ENCODE measurements at places on chromosomes 5 and 9. TPM values are rescaled to one million over a fixed set of nuclear protein-coding genes. Genes with fewer than 3 reads are reported as not detected.

DNA sequence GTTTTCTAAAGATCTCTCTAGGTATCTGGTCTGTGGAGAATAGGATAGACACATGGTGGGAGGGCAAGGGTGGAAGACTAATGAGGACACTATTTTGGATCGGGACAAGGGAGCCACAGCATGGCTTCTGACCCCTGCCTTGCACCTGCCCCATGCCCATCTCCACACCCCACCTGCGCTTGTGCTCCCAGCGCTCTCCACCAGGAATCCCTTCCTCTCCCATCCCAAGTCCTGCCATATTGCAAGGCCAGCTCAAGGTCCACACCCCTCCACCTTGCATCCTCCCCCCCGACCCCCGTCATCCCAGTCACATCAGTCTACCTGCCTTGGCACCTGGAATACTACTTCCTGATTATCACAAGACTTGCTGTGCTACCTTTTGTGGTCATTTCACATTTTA lies 44.2 kb upstream of the RETREG1 start:
- no peak overlapping the region for H3K4me3 ChIP-seq
- H3K4me1 ChIP-seq = no peaks in the 10 kb centered on the region
- no peaks in the 10 kb centered on the region for H3K27me3 ChIP-seq
- no peak for DNase-seq
- no peak overlapping the region for H3K27ac ChIP-seq

GRCh38 chr5:150213530-150213929 lies 23.7 kb downstream of the SLC6A7 start:
- H3K4me1 ChIP-seq = peaks cover 9% of the 10 kb centered on the region
- peak overlapping the region; percentile 35 for H3K27ac ChIP-seq
- no peak overlapping the region for H3K4me3 ChIP-seq
- DNase-seq = no peak

- H3K27me3 ChIP-seq = no peaks in the 10 kb centered on the region
- peaks cover 4% of the 10 kb centered on the region for H3K4me1 ChIP-seq
These were observed 76.4 kb downstream of the MED27 start for GRCh38 chr9:132003319-132003704.

GRCh38 chr9:27628311-27628710 lies 55.0 kb upstream of the C9orf72 start:
- no peak for DNase-seq
- H3K4me3 ChIP-seq = no peak overlapping the region
- no peaks in the 10 kb centered on the region for H3K27me3 ChIP-seq
- H3K36me3 ChIP-seq = no peaks in the 10 kb centered on the region
- H3K27ac ChIP-seq = no peak overlapping the region

- no peaks in the 10 kb centered on the region for H3K36me3 ChIP-seq
- no peak overlapping the region for H3K4me3 ChIP-seq
- DNase-seq = no peak
- no peak overlapping the region for H3K27ac ChIP-seq
These were observed 20.7 kb downstream of the COL23A1 start for GRCh38 chr5:178569485-178569884.

DNA sequence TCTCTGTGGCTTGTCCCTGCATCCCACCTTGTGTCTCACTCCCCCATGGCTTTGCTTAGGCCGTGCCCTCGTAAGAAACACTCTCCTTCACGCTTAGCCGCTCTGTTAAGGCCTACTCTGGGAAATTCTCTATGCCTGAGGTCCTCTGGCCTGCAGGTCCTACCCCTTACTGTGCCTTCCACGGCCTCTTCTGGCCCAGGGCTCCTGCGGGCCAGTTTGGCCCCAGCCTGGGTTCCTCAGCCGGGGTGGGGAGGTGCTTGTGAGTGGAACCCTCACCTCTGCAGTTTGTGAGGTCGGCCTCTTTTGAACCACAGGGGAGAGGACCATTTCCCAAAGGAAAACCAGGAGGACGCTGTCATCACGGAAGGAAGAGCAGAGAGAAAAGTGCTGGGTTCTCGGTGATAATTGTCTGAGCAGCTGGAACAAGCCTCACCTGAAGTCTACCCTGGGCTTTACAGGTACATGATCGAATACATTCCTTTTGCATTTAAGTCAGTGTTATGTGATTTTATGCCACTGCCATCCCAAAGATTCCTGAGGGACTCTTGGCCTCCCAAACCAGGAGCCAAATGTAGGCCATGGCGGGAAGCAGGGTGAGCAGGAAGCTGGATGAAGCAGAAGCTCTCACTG lies 28.8 kb upstream of the GFPT2 start:
- H3K27ac ChIP-seq = no peak overlapping the region
- no peaks in the 10 kb centered on the region for H3K36me3 ChIP-seq

- no peaks in the 10 kb centered on the region for H3K36me3 ChIP-seq
- H3K27me3 ChIP-seq = no peaks in the 10 kb centered on the region
- H3K4me3 ChIP-seq = peak overlapping the region; percentile 40
- H3K4me1 ChIP-seq = peaks cover 8% of the 10 kb centered on the region
- no peak overlapping the region for H3K27ac ChIP-seq
These were observed 17.1 kb downstream of the RFX3 start for GRCh38 chr9:3508521-3509291.

DNA sequence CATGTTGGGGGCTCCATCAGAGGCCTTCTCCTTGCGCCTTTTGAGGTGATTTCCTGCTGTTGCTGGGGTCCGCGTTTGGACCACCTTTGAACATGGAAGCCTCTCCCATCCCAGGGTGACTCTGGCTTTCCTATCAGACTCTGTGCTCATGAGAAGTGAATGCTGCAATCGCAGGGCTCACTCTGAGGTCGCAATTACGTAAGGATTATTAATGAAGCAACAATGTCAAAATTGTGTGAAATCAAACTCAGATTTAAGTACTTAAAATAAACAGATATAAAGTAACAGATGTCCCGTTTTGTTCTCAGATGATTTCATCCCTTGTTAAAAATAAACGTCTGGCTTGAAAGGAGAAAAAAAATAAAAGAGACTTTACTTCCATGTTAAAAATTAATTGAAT lies 634.2 kb downstream of the BNC2 start:
- H3K27ac ChIP-seq = no peak overlapping the region
- no peak overlapping the region for H3K4me3 ChIP-seq
- DNase-seq = no peak
- no peaks in the 10 kb centered on the region for H3K36me3 ChIP-seq

GRCh38 chr5:72226950-72227349 lies 93.1 kb downstream of the MRPS27 start:
- no peak overlapping the region for H3K4me3 ChIP-seq
- H3K36me3 ChIP-seq = peaks cover 5% of the 10 kb centered on the region
- H3K27me3 ChIP-seq = no peaks in the 10 kb centered on the region
- H3K27ac ChIP-seq = no peak overlapping the region

DNA sequence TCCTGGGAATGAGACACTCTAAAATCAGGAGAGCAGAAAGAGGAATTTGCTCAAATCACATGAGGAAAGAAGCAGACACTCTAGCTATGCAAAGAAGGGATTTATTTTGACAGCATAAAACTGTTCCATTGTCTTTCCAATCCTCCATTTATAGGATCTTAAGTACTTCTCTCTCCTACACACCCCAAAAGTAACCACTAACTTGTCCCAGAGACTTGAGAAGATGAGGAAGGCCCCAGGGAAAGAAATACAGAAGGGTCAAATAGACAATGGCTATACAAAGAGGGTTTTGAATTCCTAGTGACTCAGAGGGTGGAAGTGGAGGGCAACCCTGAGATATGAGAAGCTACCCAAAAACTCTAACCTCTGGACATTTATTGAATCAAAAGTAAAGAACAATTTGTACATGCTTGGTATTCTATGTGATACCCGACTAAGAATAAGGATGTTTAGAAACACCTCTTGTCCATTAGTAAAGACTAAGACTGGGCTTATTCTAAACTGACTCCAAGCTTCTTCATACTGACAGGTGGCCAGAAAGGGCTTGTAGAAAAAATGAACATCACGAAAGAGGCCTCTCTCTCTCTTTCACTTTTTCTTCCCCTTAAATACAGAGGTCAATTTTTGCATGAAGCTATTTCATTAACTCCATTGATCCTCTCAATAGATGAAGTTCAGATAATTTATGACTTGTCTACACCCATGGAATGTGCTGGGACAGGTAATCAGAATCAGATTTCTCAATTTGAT lies 20.6 kb downstream of the DMAC1 start:
- H3K27me3 ChIP-seq = no peaks in the 10 kb centered on the region
- H3K4me1 ChIP-seq = no peaks in the 10 kb centered on the region
- H3K4me3 ChIP-seq = no peak overlapping the region
- H3K27ac ChIP-seq = no peak overlapping the region

- no peaks in the 10 kb centered on the region for H3K27me3 ChIP-seq
- peak within 1 kb of the TSS; percentile 65 for H3K4me3 ChIP-seq
- H3K4me1 ChIP-seq = peaks cover 9% of the 10 kb centered on the region
- H3K27ac ChIP-seq = no peak within 1 kb of the TSS
- DNase-seq = no peak
These were observed at the start of gene PLCXD3 for GRCh38 chr5:41510176-41510831. Gene PLCXD3, minus strand, starts transcription at chr5:41510601. Its CDS starts 75 bp downstream, at chr5:41510526.

GRCh38 chr9:128163027-128163515 lies 3.0 kb downstream of the BBLN start:
- peaks cover 25% of the 10 kb centered on the region for H3K4me1 ChIP-seq
- H3K27me3 ChIP-seq = no peaks in the 10 kb centered on the region
- DNase-seq = no peak
- peaks cover 34% of the 10 kb centered on the region for H3K36me3 ChIP-seq
- H3K27ac ChIP-seq = no peak overlapping the region

- no peaks in the 10 kb centered on the region for H3K36me3 ChIP-seq
- DNase-seq = no peak
- H3K4me3 ChIP-seq = no peak overlapping the region
- peak overlapping the region; percentile 75 for H3K27ac ChIP-seq
- no peaks in the 10 kb centered on the region for H3K27me3 ChIP-seq
- peaks cover 29% of the 10 kb centered on the region for H3K4me1 ChIP-seq
These were observed 42.0 kb downstream of the SHB start for GRCh38 chr9:38026840-38027527.

DNA sequence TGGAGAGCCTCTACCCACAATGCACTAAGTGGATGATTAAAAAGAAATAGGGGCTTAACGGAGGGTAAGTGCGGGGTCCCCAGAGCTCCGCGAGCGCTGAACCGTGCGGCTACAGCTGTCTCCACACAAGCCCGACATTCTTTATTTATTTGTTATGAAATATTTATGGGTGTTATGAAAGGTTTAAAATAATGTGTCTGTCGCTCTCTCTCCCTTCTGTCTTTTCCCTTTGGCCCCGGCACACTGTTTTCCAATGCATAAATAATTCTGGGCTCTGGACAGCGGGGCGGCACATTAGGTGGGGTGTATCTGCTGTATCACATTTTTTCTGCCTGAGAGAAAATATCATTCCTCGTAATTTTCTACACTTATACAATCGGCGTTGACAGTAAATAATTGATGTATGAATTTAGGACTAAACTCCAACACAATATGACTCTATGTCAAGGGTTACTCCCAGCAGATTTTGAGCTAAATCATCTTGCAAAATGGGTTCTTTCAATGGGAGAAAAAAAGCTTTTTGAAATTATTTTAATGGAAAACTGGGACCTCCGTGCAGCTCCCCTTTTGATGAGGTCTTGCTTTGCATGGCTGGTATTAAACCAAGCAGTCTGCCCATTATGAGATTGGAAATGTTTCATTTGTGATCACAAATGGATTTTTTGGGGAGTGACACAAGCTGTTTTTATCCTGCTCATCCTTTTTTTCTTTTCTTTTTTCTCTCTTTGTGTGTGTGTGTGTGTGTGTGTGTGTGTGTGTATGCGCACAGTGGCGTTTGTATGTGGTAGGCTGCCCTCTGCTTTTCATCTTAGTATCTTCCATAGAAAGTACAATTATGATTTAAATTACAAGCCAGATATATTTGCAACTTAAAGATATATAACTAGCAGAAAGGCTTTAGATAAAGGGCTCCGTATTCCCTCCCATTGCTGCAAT lies 370.6 kb upstream of the IRX4 start:
- H3K27ac ChIP-seq = no peak overlapping the region
- H3K4me1 ChIP-seq = no peaks in the 10 kb centered on the region
- DNase-seq = no peak
- H3K4me3 ChIP-seq = no peak overlapping the region

GRCh38 chr9:752681-753200 lies 88.8 kb upstream of the DMRT1 start:
- H3K27ac ChIP-seq = peak overlapping the region; percentile 78
- H3K36me3 ChIP-seq = no peaks in the 10 kb centered on the region
- no peak overlapping the region for H3K4me3 ChIP-seq
- no peaks in the 10 kb centered on the region for H3K27me3 ChIP-seq
- H3K4me1 ChIP-seq = peaks cover 59% of the 10 kb centered on the region
- DNase-seq = no peak

DNA sequence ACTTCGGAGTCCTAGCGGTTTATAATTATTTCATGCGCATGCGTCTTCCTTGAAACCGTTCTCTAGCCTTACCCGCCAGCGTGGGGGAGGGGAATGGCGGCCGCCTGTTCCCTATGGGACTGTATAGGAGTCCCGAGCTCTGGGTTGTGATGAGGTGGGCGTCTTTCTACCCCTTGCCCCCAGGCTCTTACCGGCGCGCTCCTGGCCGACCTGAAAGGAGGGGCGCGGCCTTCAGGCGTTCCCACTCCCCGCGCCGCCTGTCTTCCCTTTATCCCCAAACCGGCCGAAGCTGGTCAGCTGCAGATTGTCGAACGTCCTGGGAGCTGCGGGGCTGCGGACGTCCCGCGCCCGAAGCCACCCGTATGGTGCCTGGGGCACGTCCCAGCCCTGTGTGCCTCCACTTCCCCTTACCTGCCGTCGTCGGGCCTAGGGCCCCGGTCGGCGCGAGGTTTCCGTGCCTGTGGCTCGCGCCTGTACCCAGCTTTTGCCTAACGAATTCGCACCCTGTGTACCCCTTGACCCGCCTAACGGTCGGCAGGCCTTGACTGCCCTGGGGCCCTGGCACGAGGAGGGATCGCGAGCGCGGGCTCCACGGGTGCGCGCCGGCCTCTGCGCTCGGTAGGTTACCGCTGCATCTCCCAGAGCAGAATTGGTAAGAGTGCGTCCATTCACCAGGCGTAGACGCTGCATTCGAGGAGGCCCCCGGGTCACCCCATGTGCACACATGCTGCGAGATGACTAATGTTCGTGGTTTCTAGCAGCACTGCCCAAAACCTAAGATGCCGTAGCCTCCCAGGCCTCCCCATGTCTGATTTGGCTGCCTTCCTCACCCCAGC lies 653 bp upstream of the HNRNPH1 start:
- H3K4me3 ChIP-seq = peak overlapping the region; percentile 100
- peaks cover 36% of the 10 kb centered on the region for H3K4me1 ChIP-seq
- no peak for DNase-seq
- H3K27ac ChIP-seq = peak overlapping the region; percentile 100
- no peaks in the 10 kb centered on the region for H3K27me3 ChIP-seq

The NRARP gene
- total RNA-seq = 16.9 TPM

The SLC23A1 gene
- total RNA-seq = not detected

The SLC45A2 gene
- not detected for total RNA-seq

The RNF208 gene
- 3.7 TPM for total RNA-seq

The KLHL9 gene
- total RNA-seq = 23.4 TPM
